Ovary (tissue), 10 donors: ENCODE measurements at places on chromosomes 16 and 17. TPM values are rescaled to one million over a fixed set of nuclear protein-coding genes. Genes with fewer than 3 reads are reported as not detected.

- no peaks in the 10 kb centered on the region for H3K27me3 ChIP-seq
- no peaks in the 10 kb centered on the region for H3K36me3 ChIP-seq
- no peaks in the 10 kb centered on the region for H3K4me1 ChIP-seq
- H3K27ac ChIP-seq = no peak overlapping the region
- H3K4me3 ChIP-seq = no peak overlapping the region
- DNase-seq = no peak
These were observed 1.1 kb downstream of the UNC13D start for GRCh38 chr17:75842963-75843576.

- H3K4me1 ChIP-seq = peaks cover 13% of the 10 kb centered on the region
- H3K27ac ChIP-seq = no peak overlapping the region
- no peaks in the 10 kb centered on the region for H3K27me3 ChIP-seq
- H3K4me3 ChIP-seq = no peak overlapping the region
- no peak for DNase-seq
- no peaks in the 10 kb centered on the region for H3K36me3 ChIP-seq
These were observed 7.1 kb upstream of the RHBDL3 start for GRCh38 chr17:32258383-32259140.

NXPH3 gene
- 12.1 TPM for total RNA-seq

GRCh38 chr16:55435387-55435786, 43.6 kb upstream of the MMP2 start:
- H3K36me3 ChIP-seq = no peaks in the 10 kb centered on the region
- no peaks in the 10 kb centered on the region for H3K4me1 ChIP-seq
- H3K27me3 ChIP-seq = no peaks in the 10 kb centered on the region
- no peak overlapping the region for H3K4me3 ChIP-seq

- no peaks in the 10 kb centered on the region for H3K4me1 ChIP-seq
- H3K4me3 ChIP-seq = no peak overlapping the region
- H3K36me3 ChIP-seq = no peaks in the 10 kb centered on the region
- no peaks in the 10 kb centered on the region for H3K27me3 ChIP-seq
- H3K27ac ChIP-seq = no peak overlapping the region
These were observed 225.5 kb downstream of the STX8 start for GRCh38 chr17:9350080-9350479.

DNA sequence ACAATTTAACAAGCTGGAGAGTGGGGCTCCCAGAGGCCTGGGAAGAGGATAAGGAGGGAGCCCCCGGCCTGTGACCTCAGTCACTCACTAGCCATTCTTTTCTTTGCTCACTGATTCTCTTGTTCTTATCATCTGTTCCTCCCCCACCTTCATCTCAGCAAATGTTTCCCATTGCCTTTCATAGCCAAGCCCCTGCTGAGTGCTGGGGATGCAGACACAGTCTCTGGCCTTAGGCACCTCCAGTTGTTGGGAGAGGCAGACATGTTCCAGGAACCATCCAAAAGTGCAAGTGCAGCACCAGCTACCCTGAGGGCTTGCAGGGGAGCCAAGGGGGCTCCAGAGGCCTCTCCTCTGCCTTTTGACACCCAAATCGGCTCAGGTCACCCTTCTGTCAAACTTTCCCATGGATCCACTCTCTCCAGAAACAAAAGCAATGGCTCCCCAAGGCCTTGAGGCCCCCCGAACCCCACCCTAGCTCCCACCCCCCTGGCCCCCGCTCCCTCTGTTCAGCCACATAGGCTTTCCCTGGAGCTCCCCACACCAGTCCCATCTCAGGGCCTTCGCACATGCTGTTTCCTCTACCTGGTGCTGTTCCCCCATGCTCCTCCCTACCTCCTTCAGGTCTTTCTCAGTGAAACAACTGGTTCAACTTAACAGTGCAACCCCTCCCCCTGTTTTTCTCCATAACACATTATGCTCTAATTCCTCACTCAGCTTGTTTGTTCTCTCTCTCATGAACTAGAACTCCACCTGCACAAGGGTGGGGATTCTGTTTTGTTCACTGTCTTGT, 14.9 kb upstream of the KCNJ12 start:
- H3K36me3 ChIP-seq = no peaks in the 10 kb centered on the region
- H3K4me1 ChIP-seq = no peaks in the 10 kb centered on the region
- no peak overlapping the region for H3K4me3 ChIP-seq
- H3K27me3 ChIP-seq = no peaks in the 10 kb centered on the region
- no peak overlapping the region for H3K27ac ChIP-seq

DNA sequence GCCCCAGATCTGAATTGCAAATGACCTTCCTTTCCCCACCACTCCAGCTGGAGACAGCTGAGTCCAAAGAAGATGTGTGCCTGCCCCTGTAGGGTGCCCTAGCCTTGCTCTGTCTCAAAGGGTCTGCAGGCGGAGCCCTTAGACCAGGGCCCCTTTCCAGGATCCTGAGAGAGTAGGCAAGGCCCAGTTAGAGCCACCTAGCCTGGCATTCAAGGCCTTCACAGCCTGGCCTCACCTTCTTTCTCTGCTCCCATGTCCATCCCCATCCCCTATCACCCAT, 66.6 kb upstream of the LHX1 start:
- H3K4me3 ChIP-seq = no peak overlapping the region
- no peak overlapping the region for H3K27ac ChIP-seq
- DNase-seq = no peak
- H3K4me1 ChIP-seq = no peaks in the 10 kb centered on the region
- H3K27me3 ChIP-seq = no peaks in the 10 kb centered on the region

DNA sequence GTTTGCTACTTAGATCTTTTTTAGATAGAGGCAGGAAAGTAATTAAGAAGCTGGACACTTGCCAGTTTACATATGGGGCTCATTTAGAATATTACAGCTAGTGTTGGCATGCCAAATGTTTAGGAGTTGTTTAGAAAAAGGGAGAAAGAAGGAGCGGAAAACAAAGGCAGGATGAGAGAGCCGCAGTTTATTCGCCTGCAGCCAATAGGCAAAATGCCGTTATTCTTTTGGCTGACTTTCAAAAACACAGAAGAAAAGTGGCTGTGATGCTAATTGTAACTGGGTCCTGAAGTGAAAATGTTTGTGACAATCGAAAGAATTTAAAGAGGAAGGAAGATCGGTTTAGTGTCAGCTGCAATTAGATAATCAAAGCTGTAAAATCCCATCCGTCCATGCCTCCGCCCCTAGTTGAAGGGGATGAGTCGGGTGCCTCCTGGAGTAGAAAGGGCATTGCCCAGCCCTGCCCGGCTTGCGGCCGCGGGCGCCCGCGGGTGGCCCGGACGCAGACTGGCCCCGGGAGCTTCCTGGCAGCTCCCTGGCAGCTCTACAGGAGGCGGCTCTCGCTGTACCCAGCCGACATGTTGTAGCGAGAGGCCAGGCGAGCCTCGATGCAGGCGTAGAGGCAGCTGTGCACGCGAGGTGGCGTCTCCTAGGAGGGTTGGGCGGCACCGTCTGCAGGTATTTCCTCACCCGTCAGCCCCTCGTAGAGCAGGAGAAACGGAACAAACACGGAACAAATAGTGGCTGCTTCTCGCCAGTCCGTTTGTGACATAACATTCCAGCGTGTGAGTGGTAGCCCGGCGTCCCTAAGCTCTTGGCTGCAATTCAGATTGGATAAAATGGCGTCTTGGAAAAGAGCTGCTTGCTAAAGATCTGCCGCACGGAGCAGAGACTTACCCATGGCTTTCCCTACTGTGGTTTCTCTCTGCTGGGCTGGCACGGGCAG, 82.2 kb downstream of the TNRC6C start:
- peak; percentile 69 for DNase-seq
- H3K27me3 ChIP-seq = no peaks in the 10 kb centered on the region
- no peaks in the 10 kb centered on the region for H3K4me1 ChIP-seq
- peak overlapping the region; percentile 55 for H3K4me3 ChIP-seq

RAC3 gene
- total RNA-seq = 1.2 TPM

OTOP2 gene
- total RNA-seq = not detected

- H3K27ac ChIP-seq = no peak overlapping the region
- no peaks in the 10 kb centered on the region for H3K27me3 ChIP-seq
- H3K36me3 ChIP-seq = no peaks in the 10 kb centered on the region
- no peak overlapping the region for H3K4me3 ChIP-seq
These were observed 6.2 kb downstream of the ACSF2 start for GRCh38 chr17:50432125-50432762.

KRTAP4-1 gene
- not detected for total RNA-seq

DNA sequence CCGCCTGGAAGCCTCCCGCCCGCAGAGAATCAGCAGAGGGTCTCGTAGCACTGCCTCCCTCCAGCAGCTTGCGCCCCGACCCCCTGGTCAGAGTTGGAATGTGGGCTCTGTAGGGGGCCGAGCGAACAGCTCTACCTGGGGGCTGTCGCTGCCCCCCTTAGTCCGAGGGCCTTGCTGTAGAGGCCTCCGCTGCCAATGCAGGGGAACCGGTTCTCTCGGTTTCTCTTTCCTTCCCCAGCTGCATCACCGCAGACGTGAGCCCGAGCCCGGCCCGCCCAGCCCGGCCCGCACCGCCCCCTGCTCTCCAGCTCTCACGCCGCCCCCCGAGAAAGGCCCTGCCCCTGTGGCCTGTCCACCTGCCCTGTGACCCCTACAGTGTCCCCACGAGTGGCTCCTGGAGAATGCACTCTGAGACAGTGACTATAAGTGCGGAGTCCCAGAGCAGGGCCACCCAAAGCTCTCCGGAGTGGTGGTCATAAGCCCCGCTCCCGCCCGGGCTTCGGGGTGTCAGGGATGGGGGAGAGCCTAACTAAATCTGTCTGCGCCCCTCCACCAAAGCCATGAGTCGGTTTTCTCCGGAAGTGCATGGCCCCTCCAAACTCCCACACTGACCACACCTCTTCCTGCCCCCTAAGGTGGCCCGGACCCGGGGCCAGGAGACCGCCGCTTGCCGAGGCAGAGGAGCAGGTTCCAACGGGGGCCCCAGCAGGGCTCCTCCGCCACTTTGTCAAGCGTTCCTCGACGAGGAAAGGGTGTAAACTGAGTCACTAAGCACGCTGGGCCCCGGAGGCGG, 1.7 kb downstream of the ARHGAP27 start:
- peak overlapping the region; percentile 34 for H3K4me3 ChIP-seq
- no peak overlapping the region for H3K27ac ChIP-seq
- H3K4me1 ChIP-seq = peaks cover 4% of the 10 kb centered on the region
- DNase-seq = no peak

DNA sequence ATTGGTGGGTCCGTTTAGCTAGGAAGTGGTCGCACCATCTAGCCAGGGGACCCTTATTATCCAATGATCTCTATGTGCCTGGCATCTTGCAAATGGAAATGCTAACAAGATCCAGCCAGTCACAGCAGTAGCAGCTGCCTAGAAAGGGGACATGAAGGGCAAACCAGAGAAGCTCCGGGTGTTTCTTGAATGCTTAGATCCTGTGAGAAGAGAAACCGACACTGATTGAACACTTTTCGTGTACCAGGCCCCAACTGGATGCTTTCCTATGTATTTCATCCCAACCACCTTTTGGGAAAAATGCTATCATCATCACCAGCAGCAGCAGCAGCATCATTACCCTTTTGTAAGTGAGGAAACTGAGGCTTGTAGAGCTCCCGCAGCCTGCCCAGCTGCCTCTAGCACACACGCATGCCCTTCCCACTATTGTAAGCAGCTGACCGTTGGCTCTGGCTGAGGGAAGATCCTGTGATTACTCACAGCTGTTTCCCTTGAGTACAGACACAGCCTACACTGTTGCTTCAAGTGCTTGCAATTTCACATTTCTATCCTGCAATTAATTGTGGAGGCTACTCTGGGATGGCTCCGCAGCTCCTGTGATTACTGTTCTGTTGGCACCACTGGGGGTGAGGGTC, 180.7 kb upstream of the CACNG5 start:
- H3K4me1 ChIP-seq = peaks cover 3% of the 10 kb centered on the region
- no peaks in the 10 kb centered on the region for H3K36me3 ChIP-seq
- no peak for DNase-seq
- H3K27me3 ChIP-seq = no peaks in the 10 kb centered on the region
- no peak overlapping the region for H3K4me3 ChIP-seq
- H3K27ac ChIP-seq = no peak overlapping the region

- H3K36me3 ChIP-seq = no peaks in the 10 kb centered on the region
- no peaks in the 10 kb centered on the region for H3K4me1 ChIP-seq
- H3K27me3 ChIP-seq = no peaks in the 10 kb centered on the region
- DNase-seq = no peak
- H3K4me3 ChIP-seq = no peak overlapping the region
These were observed 907.0 kb downstream of the KCNJ18 start for GRCh38 chr17:22599322-22599721.

ARSG gene
- total RNA-seq = 11.8 TPM

DNA sequence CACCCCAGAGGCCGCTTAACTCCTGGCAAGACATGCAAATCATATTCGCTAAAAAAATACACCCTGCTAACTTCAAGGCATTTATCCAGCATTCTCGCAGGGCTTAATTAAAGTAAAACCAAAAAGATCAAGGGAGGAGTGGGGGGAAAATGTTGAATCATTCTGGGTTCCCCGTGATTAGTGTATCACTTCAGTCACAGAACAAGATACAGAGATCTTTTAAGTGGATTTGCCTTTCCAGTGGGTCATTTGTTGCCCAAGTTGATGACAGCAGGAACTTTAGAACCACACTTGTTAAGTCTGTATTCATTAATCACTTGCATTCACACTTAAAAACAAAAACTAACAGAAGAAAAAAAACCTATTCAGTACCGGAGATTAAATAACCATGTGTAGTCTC, 17.3 kb downstream of the CRYBA1 start:
- H3K4me1 ChIP-seq = no peaks in the 10 kb centered on the region
- H3K4me3 ChIP-seq = no peak overlapping the region
- no peak overlapping the region for H3K27ac ChIP-seq
- DNase-seq = no peak
- H3K36me3 ChIP-seq = no peaks in the 10 kb centered on the region
